ENCODE measurements at places on chromosomes 1 and 21.

DNA sequence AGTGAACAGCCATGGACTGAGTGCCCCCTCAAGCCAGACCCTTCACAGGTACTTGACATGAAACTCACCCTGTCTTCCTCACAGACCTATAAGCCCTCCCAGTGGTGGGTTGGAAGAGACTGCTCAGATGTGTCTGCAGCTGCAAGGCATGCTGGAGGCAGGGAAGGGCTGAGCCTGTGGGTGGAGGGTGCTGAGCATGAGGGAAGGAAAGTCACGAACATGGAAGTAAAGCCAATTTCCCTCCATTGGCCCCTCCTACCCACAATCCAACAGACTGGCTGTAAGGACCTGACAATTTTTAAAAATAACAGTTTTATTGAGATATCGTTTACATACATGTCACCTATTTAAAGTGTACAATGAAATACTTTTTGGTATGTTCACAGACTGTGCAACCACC is 44.1 kb downstream of the RCSD1 start:
- DNase-seq: no peak

DNA sequence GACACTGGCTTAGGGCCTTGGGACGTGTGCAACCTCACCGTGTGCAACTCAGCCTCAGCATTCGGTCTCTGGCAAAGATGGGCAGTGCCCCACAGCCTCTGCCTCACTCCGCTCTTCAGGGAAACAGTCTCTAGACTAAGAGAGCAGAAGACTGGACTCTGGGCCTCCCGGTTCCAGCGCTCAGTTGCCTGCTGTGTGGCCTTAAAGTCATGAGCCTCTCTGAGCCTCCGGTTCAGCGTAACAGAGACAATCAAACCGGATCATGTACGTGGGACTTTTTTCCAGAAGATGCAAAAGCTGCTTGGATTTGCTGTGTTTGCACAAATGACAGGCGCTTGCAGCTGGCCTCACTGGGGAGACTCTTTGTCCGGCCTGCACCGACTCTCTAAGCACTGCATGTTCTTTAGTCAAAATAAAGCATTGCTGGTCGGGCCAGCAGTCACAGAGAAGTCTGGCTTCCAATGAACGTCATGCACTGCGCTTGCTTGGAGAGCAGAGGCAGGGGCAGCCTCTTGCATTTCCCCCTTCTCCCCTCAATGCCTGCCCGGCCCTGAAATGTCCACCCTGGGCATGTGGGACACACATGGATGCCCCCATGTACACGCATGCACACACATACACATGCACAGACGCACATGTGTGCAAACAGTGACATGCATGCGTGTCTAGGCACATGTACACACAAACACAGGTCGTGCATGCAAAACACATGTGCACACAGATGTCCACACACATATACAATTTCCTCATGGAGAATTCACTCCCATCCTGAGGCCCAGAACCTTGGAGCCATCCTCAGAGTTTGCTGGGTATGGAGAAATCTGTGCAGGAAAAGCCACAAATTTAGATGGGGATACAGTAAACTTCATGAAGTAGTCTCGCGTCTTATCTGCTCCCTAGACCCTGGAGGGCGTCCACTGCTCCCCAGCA is 152.4 kb downstream of the PRDM16 start:
- DNase-seq: no peak

GRCh38 chr21:46159390-46159789 is 4.0 kb upstream of the FTCD start:
- no peak for DNase-seq

DNA sequence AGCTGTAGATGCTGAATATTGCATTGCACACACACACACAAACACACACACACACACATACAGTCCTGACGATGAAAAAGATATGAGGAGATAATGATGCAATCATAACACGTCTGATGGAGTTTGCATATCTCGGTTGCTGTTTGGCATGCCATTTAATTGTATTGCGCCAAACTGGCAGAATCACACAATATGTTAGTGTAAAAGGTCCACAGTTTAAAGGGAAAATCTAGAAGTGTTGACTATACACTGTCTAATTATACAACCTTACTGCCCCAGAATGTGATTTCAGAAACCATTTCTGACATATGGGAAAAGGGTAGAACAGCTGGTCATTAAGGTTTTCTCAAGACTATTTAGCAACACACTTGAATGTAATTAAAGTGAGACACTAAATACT is 123.7 kb upstream of the PROX1 start:
- DNase-seq: no peak

DNA sequence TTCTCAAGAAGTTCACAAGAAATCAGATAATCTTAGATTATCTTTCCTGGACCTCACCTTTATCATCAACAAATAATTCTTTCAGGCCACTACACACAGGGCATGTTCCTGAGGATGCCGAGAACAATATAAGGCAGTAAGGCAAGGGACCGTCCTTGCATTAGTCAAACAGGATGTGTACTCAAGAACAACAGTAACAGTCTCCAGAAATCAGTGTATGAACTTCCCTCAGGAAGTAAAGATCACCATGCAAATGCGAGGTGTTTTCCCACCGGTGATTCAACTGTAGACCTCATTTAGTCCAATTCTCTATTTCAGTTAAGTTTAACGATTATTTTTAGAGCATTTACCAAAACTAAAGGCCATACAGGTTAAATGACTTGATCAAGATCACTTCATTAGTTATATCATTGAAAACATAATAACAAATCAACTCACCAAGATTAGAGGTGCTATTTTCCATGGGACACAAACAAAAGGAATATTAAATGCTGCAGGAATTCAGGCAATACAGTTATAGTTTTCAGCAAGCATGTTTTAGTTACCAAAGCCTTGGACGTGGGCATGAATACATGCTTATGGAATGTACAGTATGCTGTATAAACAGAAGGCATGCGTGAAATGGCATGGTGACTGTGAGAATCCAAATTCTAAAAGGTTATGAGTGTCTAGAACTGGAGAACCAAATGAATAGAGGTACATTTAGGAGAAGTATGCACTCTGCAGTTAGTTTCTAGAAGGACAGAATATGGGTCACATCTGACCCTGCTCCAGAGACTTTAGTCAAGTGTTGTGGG is 145.2 kb downstream of the TNR start:
- no peak for DNase-seq

DNA sequence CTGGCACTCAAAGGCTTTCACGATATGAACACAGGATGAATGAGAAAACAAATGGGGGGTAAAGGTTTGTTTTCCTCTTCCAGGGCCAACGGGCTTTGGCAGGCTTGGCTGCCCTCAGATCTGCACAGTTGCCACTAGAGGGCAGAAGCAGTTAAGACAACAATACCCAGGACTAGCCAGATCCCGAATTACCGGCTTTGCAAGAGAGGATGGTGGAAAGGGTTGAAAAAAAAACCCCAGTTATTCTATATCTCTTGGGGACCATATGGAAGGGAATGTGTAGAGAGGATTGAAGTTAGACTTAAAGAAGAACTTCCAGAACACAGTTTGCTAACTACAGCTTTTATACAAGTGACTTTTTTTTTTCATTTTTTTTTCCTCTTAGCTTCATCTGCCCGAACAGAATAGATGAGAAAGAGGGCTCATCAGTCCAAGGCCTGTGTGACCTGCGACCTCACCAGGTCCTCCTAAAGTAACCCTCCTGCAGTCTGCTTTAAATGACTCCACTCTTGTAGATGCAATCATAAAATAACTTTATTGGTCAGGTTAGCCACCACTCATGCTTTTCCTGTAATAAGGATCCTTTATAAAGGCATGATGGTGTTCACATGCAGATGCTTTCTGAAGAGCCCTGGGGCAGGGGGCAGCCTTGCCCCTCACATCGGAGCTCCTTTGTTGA is 10.7 kb downstream of the FMOD start:
- peak; percentile 93 for DNase-seq

DNA sequence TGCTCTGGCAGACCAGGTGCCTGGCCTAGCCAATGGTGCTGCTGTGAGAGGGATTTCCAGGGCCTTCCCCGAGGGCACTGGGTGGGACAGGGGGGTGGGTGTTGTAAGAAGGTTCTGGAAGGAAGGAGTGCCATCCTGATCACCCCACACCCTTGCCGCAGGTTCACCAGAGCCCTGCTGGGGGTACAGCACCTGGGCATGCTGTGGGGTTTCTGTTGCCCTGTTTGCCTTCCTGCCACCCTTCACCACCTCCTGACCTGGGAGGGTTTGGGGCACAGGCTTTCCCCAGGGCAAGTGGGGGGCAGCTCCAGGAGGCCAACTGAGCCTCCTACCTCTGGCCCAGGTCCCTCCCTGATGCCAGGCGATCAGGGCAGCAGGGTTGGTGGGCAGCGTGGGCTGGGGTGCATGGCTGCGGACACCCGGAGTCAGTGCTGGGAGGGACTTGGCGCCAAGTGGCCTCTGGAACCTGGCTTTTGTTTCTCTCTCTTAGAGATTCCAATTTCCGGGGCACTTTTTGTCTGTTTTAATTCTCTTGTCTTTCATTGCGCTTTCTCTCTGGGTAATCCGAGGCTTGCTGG is 318.8 kb downstream of the PTPRU start:
- DNase-seq: no peak

GRCh38 chr1:66294707-66295370 is 239.1 kb upstream of the SGIP1 start:
- DNase-seq: no peak

GRCh38 chr1:58699011-58699762 is 675 bp downstream of the MYSM1 start:
- peak; percentile 15 for DNase-seq

GRCh38 chr1:20291645-20292084 is 990 bp downstream of the VWA5B1 start:
- no peak for DNase-seq

DNA sequence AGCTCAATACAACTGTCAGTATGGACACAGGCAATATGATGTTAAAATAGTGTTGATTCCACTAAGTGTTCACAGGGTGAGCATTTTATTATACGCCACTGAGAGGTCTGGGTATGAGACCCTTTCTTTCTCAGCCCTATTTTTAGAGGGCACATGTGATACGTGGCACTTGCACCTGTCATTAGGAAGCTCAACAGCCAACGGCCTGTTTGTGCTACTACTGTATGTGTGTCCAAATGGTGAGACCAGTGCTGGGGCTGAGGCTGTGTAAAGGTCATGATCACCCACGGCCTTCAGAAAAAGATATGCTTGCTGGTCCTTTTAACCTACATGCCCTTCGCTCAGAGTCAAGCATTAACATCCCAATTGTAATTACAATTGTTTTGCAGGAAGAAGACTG is 176.2 kb downstream of the DUSP10 start:
- DNase-seq: no peak

- peak; percentile 36 for DNase-seq
Observed at GRCh38 chr1:203628201-203629015, 1.8 kb downstream of the ATP2B4 start.

DNA sequence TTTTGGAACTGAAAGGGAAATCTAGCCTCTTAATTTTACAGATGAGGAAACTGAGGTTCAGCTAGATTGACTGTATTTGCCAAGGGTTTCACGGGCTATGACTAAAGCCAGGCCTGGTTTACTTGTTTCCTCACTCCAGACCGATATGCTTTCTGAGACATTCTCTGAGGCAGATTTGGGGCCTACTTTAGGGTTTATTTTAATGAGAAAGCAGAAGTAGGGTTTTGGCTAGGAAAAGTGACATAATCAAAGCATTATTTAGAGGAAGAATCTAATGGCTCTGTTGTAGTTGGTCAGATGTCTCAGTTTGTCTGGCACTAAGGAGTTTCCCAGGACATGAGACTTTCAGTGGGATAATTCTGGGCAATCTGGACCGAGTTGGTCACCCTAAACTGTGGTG is 1.5 kb upstream of the RPTN start:
- no peak for DNase-seq

- no peak for DNase-seq
Observed at GRCh38 chr1:29878501-29878900, 642.2 kb downstream of the PTPRU start.

DNA sequence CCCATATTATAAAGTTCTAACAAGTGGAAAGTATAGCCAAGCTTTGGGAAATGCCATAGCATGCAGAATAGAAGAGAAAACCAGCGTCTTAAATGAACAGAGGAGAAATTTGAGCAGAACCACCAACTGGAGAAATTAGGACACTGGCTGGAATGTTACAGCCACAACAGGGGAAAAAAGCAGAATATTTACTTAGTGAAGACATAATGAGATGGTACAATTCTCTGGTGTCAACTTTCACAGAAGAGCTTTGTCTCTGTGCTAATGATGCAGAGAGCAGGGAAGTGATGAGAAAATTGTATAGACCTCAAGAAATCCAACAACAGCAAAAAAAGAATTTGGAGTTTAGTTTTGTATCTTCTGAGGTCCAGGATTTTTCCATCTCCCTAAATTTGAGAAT is 249.7 kb downstream of the KIF26B start:
- no peak for DNase-seq

DNA sequence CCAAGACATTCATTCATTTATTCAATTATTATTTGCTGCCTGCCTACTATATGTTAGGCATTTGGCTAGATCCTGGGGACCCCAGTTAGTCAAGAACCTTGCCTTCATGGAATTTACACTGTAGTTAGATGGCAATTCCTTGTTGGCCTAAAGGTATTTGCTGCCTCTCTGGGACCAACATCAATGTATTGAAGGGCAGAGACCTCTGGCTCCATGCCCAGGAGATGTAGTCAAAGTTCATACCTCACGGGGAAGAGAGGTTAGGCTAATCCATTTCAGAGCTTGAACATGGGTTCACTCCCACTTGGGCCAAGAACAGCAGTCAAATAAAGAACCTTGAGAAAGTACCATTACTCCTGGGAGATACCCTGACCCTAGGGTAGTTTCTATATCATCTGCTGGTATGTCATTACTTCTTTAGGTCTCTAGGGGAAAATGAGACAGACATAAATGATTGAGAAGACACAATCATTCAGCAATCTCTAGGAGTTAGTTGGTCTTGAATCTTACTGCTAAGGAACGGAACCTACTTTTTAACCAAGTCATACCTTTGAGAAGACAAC is 32.0 kb downstream of the SORT1 start:
- no peak for DNase-seq

- DNase-seq: no peak
Observed at GRCh38 chr1:56824938-56825337, 5.7 kb upstream of the FYB2 start.

DNA sequence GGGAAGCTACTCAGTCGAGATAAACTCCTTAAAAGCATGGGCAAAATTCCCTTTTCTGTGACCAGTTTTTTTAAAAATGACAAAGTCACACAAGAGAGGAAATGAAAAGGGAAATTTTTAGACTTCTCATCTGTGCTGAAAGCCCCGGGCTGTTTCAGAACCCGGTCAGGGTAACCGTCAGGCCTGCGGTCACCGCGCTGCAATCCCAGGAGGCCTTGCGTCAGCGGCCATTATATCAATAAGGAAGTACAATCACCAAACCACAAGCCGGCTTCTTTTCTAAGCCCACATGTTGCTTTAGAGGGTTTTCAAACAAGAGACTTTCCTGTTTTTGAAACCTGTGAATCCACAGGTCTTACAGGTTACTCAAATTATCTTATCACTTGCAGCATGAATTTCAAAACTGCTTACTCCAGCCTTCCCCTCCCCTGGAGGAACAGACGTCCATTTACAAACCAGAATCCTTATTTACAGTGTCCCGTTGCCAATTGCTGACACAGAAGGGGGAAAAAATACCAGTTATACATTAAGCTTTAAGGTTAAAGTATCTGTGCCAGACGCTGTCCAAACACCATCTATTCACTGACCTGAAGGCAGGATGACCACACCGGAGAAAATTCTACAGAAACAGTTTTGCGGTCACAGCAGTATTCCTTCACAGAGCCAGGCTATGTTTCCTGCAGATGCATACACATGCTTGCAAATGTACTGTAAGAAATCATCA is 165.3 kb downstream of the TOMM20 start:
- no peak for DNase-seq
